ENCODE measurements at places on chromosomes 4 and X. TPM values are rescaled to one million over a fixed set of nuclear protein-coding genes. Genes with fewer than 3 reads are reported as not detected.

Gene CORIN
- 1.00 TPM for total RNA-seq

Gene C1QTNF7
- 0.12 TPM for total RNA-seq

Gene PCDH18
- total RNA-seq: 82.2 TPM

Gene RASGEF1B
- total RNA-seq: 1.1 TPM

Gene XKRX
- total RNA-seq: under 0.01 TPM

Gene SPANXD
- not detected for total RNA-seq
